ENCODE measurements at places on chromosomes 2 and 18. TPM values are rescaled to one million over a fixed set of nuclear protein-coding genes. Genes with fewer than 3 reads are reported as not detected.

DNA sequence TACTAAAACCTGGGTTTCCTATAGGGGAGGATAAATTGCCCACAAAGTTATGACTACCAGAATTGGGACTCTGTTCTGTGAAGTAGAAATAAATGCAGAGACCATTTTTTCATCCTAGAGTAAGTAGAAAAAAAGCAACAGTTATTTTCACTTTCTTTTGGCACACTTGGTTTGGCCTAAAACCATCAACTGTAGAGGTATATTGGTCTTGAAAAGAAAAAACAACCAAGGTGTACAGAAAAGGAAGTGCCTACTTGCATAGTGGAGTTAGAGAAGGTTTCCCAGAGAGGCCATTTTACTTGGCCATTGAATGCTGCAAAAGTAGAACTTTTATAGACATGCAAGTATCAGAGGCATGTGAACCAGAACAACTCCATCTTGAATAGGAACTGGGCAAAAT, 89.4 kb upstream of the TACR1 start:
- DNase-seq: no peak

DNA sequence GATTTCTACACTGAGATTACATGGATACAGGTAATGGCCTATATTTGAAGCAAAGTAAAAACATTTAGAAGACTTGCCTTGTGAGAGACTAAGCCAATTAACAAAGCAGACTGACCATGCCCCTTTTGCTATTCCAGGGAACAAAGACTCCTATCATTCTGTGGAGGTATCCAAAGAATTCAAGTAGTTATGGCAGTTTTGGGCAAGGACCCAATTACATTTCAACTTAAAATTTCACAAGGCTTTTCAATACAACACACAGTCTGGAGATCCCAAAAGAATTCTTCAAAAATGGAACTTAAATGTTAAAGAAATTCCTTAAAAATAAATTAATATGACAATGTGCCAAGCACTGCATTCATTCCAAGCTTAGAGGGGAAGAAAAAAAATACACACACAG, 109.2 kb upstream of the CHRNA1 start:
- no peak for DNase-seq

DNA sequence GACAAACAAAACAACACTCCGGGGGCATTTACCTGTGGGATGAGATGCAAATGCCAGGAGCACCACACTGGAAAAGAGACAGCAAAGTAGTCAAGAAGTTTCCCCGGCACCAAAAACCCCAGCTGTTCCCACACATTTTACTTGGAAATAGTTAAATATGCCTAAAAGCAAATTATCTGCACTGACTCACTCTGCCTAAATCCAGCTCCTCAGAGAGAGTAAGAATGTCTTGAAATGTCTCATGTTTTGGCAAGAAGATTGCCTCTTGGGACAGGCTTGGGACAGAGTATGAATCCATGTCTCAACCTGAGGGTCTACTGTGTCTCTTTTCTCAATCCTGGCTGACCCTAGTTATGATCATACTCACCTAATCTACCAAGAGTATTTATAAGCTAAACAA, 87.5 kb upstream of the RIOK3 start:
- DNase-seq: no peak

DNA sequence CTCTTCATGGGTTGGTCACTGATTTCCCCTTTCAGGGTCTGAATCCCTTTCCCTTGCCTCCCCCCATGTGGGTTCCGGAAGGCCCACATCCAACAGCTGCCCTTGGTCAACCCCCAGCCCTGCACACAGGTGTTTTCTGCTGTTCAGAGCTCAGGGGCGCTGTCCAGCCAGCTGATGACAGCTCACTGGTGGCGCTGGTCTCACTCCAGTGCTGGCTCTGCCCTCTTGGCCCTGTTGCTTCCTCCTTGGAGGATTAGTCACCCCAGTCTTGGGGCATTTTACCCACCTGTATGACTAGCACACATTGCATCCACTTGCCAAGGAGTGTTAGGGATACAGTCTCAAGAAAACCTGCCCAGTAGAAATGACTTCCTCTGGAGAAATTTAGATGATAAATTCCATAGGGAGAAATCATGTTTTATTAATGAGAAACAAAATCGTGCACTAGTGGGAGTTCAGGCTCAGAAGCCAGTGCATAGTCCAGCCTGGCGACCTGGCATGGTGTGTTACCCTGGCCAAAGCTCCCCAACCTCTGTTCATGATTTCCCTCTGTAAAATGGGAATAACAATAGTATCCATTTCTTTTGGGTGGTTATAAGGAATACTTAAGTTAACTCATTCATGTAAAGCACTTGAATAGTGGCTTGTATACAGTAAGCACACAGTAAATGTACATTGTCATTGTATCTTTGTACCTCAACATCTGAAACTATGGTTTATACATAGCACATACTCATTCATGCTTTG, 21.6 kb downstream of the CRIM1 start:
- no peak for DNase-seq

C2orf92 gene
- total RNA-seq: 15.1 TPM

DNA sequence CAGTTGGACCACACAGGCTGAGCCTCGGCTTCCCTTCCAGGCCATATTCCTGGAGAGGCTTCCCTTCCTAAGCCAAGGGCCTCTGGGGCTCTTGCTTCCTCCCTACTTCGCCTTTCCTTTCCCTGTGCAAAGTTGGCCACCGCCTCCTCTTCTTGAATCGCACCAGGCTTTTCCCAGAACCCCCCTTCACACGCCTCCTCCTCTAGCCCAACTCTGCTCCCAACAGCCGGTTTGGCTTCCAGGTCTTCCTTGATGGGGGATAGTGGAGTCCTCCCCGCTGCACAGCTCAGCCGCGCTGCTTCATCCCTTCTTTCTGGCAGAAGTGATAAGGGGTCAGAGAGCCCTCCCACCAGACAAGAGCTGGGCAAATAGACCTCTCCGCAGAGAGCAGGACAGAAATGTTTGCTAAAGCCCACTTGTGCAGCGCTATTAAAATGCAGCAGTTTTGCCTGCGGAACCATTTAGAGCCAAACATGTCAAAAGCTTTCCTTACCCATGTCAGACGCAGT, 56.4 kb downstream of the SNORC start:
- DNase-seq: no peak

- no peak for DNase-seq
Measured at GRCh38 chr2:59462422-59463197, 1090.8 kb downstream of the BCL11A start.

DNA sequence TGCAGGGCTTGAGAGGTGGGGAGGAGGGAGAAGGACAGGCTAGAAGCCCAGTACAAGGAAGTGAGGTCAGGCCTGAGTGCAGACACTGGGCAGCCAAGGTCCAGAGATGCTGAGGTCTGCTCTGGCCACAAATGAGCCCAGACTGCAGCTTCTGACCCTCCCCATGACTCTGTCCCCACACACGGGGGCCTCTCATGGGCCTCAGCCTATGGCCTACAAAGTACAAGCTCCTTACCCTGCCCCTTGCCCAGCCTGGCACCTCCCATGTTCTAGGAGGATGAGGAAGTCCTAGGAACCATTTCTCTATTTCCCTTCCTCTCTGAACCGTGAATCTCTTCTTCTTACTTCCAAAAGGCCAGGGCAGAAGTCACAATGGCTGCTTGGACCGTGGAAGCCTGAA, 193.8 kb downstream of the ANKRD30B start:
- DNase-seq: no peak

GRCh38 chr18:23452347-23452727, 750 bp upstream of the RIOK3 start:
- DNase-seq: no peak

GRCh38 chr2:20486571-20486970, 39.7 kb downstream of the RHOB start:
- DNase-seq: no peak

DNA sequence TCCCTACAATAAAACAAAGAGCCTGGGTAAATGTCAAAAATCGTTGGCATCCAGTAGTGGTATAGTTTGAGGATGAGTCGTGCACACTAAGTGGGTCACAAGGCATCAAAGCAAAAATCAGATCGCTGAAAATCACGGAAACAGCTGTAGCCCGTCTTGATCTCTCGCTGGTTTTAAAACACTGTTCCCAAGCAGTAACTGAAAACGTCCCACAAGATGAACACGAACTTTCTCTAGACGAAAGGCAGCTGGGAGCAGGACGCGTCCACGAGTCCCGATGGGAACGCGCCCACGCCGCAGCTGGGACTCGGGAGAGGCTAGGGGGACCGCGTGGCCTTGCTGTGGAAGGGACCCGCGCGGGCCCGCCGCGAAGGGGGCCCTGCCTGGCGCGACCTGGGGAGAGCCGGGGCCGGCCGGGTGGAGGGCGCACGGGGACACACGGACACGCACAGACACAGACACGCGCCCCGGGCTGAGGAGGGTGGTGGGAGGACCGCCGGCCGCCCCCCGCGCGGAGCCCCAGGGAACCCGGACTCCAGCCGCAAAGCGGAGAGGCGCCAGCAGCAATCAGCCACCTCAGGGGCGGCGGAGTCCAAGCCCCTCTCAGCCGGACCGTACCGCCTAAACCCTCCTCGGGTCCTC, 651 bp downstream of the STK17B start:
- peak; percentile 19 for DNase-seq

GRCh38 chr2:152098496-152099366, at the start of gene CACNB4:
CACNB4 (minus strand) TSS chr2:152099044.
- DNase-seq: peak; percentile 14

- DNase-seq: no peak
Measured at GRCh38 chr2:240189686-240190085, 49.2 kb upstream of the OTOS start.

GRCh38 chr18:62992877-62993365, 277.6 kb downstream of the PHLPP1 start:
- no peak for DNase-seq

ASPRV1 gene
- 0.87 TPM for total RNA-seq

SCYGR4 gene
- total RNA-seq: not detected

GRCh38 chr2:200172944-200173581, 133.4 kb upstream of the SPATS2L start:
- no peak for DNase-seq

DNA sequence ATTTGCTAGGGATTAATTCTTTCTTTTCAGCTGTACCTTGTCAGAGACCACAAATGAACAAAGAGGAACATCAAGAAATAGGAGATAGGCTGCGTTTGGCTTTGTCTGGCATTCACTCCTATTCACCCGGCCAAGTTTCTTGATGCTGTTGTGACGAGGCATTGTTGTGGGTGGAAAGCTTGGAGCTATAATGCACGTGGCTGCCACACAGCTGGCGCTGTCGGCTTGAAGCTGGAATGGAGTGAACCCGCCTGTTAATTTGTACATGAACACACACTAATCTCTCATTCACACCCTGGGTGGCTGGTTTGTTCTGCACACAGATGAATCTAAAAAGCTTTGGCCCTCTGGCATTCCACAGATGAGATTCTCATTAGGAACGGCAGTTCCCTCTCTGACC, 274.9 kb upstream of the GYPC start:
- DNase-seq: no peak

GRCh38 chr2:73593680-73594079, 48.5 kb downstream of the NAT8 start:
- DNase-seq: no peak

GRCh38 chr2:218960309-218961165, 1.1 kb downstream of the CDK5R2 start:
- no peak for DNase-seq

CLHC1 gene
- total RNA-seq: 20.2 TPM

DNA sequence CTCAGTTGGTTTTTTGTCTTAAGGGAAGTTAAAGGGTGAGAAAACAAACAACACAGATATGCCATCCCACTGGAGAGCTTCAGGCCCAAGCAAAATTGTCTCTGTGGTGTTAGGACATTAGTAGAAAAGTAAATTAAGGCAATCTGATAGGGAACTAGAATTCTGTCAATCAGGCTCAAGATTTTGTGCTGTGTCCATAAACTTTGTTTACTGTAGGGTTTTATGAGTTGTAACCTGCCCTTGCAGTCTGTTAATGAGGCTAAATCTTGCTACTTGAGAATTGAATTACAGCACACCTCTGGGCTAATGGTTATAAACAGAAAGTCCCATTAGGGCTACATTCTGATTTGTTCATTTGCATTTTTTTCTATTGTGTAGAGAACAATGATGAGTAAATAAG, 78.0 kb upstream of the OTX1 start:
- DNase-seq: no peak
